NCI-H2227 treated with DMSO at 0.1 percent for 48 hours (cell line): ENCODE measurements at places on chromosomes 12 and 14.
A peak's percentile ranks its signal among the peaks of the same experiment; 100 is the strongest.

GRCh38 chr14:33045760-33046159 is 107.1 kb downstream of the NPAS3 start:
- DNase-seq: no peak

DNA sequence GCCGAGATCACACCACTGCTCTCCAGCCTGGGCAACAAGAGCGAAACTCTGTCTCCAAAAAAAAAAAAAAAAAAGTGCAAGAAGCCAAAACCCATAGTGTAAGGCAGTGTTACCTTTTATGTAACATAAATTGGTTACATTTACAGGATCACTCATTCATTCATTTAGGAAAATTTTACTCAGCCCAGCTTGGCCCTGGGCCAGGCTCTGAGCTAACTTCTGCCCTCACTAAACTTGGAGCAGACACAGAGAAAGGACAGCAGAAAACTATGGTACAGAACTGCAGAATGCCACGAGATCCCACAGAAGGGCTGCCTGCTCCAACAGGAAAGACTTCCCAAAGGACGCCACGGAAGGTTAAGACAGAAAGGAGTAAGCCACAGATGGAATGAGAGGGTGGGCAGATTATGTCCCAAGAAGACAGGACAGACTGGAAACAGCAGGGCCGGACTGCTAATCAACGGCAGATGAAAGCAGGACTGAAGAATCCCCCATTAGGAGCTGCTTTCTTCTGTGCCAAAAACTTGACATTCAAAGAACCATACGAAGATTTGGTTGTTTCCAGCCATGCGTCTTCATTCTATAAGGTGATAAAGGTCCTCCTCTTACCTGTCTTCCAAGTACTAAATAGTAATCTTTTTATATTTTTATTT is 18.9 kb downstream of the PPP1R13B start:
- DNase-seq: no peak

DNA sequence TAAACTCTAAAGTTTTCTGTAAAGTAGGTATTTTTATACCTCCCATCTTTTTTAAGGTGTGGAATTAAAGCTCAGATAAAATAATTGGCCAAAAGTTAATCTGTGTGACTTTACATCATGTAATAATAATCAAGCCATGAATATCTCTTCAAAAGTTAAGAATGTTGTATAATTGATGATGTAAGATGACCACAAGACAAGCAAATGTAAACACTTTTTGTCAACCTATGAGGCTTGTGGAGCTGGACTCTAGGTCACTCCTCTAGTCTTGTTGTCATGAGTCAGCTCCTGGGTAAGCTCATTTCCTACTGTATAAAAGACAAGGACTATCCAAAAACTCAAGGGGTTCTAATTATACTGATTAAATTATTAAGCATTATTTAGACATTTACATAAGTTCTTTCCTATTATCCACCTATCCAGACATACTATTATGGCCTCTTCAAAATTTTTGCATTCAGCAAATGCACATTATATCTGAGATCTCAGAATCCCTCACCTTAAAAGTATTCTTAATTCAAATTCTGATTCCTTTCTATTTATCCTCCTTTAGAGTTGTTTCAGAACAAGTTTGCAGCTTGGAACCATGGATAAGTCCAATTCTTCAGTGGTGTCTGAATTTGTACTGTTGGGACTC is at the start of gene OR4K5:
Gene OR4K5 (plus strand): TSS at position 587 of the 637 bp plus-strand sequence. CDS start 0 bp downstream, at position 587.
- DNase-seq: no peak

- no peak for DNase-seq
Measured at GRCh38 chr14:64702493-64703394, 1.5 kb upstream of the PLEKHG3 start.

DNA sequence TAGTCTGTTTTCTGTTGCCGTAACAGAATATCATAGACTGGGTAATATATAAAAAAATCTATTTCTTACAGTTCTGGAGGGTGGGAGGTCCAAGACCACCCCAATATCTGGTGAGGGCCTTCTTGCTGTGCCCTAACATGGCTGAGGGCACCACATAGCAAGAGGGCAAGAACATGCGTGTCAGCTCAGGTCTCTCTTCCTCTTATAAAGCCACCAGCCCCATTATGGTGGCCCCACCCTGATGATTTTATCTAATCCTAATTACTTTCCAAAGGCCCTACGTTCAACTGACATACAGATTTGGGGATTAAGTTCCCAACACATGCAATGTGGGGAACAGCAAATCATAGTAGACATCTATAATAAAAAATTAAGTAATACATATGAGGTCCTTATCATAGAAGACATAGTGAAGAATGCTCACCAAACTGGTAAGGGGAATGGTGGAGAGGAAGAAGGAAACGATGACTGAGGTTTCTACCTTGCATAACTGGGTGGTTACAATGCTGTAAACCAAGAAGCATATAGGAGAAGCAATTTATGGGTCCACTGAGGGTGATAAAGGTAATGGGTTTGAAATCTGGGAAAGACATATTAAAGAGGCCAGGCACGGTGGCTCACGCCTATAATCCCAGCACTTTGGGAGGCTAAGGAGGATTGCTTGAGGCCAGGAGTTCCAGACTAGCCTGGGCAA is 27.0 kb downstream of the BTBD7 start:
- no peak for DNase-seq

DNA sequence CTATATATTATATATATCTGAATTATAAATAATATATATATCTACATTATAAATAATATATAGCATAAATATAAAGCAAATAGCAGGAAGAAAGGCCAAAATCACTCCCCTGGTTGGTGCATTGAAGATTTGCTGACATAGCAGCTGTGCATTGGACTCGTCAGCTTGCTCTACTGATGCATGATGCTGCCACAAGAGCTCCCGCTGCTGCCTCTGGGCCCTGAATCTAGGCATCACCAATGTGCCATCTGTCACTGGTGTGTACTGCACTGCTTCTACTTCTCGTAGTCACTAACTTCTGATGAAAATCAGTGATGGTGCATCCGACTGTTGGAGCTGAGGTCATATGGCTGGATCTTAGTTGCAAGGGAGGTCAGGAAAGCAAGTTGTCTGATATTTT is 205.0 kb downstream of the ADAMTS20 start:
- DNase-seq: no peak

DNA sequence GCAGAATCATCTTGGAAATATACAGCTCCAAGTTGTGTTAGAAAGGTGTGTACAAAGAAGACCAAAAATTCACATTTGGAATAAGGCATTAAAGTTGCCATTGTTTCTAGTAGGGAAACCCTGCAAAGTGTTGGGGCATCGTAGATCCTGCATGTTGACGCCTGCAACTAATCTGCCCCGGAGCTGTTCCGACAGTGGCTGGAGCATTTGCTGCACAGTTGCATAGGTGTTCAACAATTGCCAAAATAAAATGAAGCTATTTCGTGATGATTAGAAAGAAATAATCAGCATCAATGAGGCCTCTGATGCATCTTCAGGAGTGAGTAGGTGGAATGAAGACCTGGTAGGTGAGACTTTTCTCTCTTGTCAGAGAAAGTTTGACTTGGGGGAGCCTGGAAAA is 47.3 kb downstream of the DAD1 start:
- DNase-seq: no peak

DNA sequence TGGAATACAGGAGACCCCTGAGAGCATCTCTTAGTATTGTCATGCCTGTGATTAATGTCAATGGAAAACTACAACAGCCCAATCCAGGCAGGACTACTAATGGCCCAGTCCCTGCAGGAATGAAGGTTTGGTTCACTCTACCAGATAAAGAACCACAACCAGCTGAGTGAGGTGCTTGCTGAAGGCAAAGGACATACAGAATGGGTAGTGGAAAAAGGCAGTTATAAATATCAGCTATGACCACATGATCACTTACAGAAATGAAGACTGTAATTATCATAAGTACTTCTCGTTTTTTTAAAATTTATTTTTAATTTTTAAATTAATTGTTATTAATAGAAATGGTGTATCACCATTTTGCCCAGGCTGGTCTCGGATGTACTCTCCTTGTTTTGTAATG is 17.2 kb upstream of the LPCAT3 start:
- no peak for DNase-seq

- DNase-seq: no peak
Measured at GRCh38 chr14:54253195-54253947, 143.4 kb upstream of the CDKN3 start.

DNA sequence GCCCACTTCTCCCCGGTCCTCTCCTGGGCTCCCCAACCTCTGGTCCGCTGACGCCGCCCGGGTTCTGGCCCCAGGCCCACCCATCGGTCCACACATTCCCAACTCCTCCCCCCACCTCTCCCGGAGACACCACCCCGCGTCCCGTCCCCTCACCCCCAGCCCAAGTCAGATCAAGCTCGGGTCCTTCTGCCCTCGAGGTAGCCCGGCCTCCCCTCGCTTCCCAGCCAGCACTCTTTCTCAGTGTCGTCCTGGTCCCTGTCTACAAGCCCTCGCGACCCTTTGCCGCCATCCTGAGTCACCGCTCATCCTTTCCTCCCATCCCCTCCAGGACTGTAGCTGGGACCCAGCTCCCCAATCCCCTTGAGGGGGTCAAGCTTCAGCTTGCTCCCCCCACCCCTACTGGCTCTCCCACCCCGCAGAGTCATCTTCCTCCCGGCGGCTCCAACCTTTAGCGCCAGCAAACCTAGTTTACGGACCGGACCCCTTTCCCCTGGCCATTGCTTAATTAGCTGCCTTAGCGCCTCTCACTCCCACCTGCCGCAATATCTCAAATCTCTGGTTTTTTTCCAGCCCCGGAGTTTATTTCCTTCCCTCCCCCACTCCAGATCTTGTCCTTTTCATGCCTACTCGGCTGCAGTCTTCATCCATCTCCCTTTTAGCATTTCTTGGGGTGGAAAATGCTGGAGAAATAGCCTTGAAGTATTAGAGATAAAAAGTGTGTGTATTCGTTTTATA is 1.1 kb downstream of the PPP4R4 start:
- peak; percentile 21 for DNase-seq

- no peak for DNase-seq
Measured at GRCh38 chr12:124254126-124254525, 40.8 kb upstream of the RFLNA start.

- DNase-seq: no peak
Measured at GRCh38 chr14:103662591-103662990, 33.6 kb downstream of the KLC1 start.

GRCh38 chr14:42110167-42110566 is 503.5 kb downstream of the LRFN5 start:
- DNase-seq: no peak

DNA sequence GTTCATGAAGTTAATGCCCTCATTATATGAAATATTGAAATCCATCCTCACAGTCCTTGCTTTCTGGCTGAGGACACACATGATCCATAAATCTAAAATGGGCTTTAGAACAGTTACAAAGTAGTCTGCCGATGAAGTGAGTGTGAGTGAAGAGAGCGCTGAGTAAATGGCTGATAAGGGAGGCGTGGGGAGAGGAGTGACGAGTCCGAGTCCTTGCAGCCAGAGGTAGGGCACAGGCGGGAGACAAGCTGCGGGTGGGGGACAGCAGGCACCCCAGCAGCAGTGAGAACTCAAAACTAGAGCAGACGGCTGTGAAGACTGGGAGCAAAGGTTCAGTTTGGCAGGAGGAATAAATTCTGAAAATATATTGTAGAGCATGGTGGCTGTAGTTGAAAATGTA is 140.1 kb upstream of the ATP2B1 start:
- no peak for DNase-seq
